NCI-H1417 treated with DMSO at 0.1 percent for 48 hours (cell line): ENCODE measurements at places on chromosomes 11 and 22.
A peak's percentile ranks its signal among the peaks of the same experiment; 100 is the strongest.

DNA sequence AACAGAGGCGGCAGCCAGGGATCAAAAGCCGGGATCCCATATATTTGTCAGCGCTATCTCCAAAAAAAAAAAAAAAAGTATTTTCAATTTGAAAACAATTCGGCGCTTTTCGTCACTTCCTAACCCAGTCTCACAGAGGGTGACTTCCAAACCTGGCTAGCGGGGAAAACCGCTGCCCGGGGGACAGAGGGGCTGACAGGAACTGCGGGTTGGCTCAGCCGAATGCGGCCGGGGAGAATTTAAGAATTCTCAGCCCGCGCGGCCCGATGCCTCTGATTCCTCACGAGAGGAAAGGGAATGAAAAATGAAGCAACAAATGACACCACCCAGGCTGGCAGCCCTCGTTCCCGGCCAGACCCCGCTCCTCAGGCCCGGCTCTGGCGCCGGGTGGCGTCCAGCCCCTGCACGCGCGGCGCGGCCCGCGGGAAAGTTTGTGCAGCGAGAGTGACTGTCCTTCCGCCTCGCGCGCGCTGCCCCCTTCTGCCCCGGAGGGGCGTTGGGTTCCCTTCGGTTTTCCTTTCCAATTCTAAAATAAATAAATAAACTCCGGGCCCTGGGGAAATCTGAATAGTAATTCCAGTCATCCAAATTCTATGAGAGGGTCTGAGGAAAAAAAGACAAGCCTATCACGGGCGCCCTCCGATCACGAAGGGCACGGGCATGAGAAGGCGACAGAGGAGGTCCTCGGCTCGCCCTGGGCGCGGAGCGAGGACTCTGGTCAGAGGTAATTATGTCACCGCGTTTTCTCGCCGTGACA is 4.8 kb upstream of the PAX6 start:
- DNase-seq: no peak

GRCh38 chr11:100592619-100593260 is 94.3 kb upstream of the ARHGAP42 start:
- DNase-seq: no peak

GRCh38 chr22:25182131-25183110 is 17.2 kb upstream of the CRYBB3 start:
- DNase-seq: no peak

- no peak for DNase-seq
These were observed 1.9 kb downstream of the GDPD4 start for GRCh38 chr11:77299528-77299993.

- DNase-seq: no peak
These were observed 17.5 kb downstream of the EMSY start for GRCh38 chr11:76462317-76462716.

- peak; percentile 47 for DNase-seq
These were observed at the start of gene GRIA4 for GRCh38 chr11:105609832-105610781. TSS of gene GRIA4 (plus strand) at chr11:105610073. CDS start at chr11:105610998, 925 bp downstream.

DNA sequence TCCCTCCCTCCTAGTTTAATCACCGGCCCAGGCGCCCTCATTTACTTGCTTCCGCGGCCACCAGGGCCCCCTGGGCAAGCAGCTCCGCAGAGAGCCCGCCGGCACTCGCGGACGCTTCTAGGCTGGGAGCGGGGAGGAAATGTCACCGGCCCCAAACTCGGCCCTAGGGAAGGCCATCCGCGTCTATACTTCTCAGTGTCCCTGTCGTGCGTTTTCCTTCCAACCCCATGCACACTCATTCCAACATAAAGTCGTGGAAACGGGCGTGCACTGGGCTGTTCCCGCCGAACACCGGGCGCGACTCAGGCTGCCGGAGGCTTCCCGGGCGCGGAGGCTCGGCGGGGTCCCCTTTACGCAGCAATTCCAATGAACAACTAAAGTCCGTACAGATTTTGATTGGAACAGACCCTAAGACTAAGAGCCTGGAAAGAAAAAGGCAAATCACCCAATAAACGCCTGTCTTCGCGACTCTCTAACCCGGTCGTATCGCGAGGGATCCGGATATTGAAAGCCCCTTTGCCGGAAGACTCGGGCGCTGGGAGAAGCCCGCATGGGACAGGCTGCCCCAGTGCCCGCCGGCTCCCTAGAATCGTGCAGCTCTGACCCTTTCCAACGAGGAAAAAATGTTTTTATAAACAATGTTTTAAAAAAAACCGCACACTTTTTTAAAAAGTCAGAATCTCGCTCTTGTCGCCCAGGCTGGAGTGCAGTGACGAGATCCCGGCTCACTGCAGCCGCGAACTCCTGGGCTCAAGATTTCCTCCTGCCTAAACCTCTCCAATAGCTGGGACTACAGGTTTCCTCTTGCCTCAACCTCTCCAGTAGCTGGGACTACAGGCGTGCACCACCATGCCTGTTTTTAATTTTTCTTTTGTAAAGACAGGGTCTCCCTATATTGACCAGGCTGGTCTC is 1.3 kb upstream of the BARX2 start:
- no peak for DNase-seq

DNA sequence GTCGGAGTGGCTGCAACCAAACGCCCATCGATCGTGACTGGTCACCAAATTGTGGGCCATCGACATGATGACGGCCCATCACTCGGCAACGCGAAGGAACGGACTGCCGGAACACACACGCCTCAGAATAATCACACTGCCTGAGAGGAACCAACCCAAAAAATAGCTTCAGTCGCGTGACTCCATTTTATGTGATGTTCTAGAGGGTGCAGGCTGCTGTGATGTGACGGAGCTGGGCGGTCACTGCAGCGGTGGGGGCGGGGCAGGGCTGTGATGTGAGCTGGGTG is 174.6 kb downstream of the CTTN start:
- DNase-seq: no peak

DNA sequence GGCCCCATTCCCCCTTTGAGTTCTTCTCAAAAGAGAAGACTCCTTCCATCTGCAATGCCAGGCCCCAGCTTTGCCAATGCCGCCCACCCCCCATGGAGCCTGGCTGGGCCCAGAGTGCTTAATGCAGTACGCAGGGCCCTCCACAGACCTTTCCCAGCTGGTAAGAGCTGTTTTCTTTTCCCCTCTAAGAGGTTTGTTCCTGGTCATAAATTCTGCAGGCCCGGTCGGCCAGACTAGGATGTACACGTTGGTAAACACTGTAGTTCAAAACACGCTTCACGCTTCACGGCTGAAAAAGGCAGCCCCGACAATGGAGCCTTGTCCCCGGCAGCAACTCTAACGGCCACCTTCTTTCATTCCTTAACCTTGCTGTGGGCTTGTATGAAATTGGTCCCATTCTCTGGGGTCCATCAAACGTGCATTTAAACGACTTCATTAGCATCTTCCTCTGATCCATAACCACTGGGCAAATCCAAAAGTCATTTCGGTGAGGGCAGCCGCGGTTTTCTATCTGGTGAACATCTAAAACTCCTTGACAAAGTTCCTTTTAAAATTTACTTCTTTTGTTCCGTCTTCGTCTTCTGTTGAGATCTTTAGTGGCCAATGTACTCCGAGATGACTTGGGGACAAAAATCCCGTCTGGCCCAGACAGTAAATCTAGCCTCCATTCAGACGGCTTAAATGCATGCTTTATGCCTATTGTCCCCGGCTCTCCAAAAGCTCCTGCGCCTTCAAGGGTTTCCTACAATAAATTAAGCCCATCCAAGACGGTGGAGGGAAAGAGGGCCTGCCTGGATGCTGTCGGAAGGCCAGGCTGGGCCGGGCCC is 60.0 kb upstream of the MYEOV start:
- no peak for DNase-seq

GRCh38 chr11:93648158-93648557 is 13.3 kb upstream of the CEP295 start:
- DNase-seq: no peak

GRCh38 chr11:18575361-18575760 is 13.2 kb downstream of the UEVLD start:
- DNase-seq: no peak

DNA sequence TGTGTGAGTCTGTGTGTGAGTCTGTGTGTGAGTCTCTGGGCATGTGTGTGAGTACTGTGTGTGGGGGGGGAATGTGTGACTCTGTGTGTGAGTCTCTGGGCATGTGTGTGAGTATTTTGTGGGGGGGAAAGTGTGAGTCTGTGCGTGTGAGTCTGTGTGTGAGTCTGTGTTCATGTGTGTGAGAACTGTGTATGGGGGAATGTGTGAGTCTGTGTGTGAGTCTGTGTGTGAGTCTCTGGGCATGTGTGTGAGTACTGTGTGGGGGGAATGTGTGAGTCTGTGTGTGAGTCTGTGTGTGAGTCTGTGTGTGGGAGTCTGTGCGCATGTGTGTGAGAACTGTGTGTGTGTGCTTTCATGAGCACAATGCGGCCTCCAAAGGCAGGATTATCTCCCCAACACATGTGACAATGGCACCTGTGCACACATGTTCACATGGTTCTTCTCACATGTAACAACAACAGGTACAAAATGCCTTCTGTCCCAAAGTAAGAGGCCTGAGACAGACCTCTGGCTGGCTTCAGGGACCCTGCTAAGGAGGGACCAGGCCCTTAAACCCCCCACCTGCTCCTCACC is 1.6 kb downstream of the CD5 start:
- no peak for DNase-seq

- no peak for DNase-seq
These were observed 8.4 kb downstream of the DAGLA start for GRCh38 chr11:61688365-61689163.

- no peak for DNase-seq
These were observed 21.6 kb downstream of the MMP20 start for GRCh38 chr11:102603576-102603975.

DNA sequence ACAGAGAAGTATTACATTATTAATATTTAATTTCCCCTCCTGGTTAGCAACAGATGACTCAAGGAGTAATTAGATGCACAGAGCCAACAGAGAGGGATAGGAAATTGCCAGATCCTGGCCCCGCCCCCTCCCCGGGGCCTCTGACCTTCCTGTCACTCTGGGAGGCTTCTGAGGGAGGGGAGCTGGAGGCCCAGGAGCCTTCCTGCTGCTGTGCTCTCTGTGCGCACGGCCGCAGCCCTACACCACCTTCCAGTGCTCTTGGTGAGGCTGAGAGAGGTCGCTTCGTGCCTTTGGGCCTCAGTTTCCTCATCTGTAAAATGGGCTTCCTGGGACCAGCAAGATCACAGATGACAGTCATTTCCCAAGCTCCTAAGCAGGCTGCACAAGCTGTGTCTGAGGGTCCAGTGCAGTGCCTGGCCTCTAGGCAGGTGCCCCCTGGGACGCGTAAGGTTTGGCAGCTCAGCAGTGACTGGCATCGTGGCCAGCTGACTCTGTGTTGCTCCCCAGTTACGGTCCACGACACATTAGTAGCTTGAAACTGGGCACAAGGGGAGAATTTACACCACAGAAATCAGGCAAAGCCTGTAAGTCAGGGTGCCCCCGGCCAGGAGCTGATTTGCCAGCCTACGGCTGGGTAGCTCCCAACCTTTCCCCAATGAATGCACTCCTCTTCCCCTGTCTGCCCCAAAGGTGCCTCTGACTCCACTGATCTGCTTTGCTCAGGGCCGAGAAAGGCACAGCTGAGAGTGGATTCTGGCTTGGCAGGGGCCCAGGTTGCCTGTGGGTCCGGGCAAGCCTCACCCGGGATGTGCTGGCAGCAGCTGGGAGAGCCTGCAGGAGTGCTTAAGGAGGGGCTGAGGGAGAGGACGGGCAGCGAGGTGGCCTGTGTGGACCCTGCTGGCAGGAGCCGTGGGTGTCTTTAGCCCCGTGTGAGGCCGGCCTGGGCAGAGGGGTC is 2.3 kb downstream of the ADORA2A start:
- no peak for DNase-seq

- no peak for DNase-seq
These were observed 4.4 kb upstream of the CNTF start for GRCh38 chr11:58617976-58618557.

DNA sequence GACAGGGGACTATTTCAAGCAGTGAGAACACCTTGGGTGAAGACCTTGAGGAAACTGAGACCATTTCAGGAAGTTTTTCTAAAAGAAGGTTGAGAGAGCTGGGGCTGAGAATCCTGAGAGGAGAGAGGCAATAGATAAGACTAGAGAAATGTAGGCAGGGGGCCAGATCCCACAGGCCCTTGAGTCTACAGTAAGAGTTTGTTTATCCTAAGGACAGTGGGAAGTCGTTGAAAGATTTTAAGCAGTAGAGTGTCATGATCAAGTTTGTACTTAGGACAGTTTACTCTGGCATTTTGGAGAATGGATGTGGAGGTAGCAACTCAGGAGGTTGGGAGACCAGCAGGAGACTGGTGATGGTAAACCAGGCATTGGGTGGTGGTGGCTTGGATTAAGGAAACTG is 17.1 kb downstream of the HSD17B12 start:
- no peak for DNase-seq

- DNase-seq: no peak
These were observed 42.5 kb upstream of the CDON start for GRCh38 chr11:126105022-126105747.

- no peak for DNase-seq
These were observed 154.2 kb downstream of the CCDC34 start for GRCh38 chr11:27208846-27209245.

DNA sequence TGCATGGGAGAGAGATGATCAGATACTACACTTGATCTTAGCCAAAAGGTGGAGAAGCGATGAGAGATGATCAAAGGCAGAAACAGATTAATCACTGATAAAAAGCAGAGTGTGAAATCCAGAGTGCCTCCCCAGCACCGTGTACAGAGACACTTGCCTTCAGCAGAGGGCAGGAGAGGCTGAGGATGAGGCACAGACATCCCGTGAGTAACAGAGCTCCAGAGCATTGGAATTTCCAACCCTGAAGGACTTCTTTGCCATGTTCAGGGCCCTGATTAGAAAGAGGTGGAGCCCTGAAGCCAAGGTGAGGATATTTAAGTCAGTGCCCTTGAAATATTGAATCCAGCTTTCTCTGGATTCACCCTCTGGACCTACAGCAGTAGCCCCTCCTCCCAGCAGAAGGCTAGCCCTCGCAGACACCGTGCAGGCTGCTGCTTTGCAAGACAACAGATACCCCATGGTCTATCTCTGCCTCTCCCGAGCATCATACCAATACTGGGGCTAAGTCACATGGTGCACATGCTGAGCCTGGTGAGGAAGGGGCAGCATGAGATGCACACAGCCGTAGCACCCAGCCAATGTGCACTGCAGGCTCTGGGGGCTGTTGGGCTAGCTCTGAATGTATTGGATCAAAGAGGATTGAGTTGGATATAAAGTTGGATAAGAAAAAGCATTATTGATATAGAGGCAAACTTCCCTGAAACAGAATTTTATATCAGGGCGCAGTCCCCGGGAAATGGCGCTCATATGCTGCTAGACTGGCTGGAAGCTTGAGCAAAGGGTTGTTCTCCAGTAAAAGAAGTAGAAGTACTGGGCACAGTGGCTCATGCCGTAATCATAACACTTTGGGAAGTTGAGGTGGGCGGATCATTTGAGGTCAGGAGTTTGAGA is 200.3 kb upstream of the B3GAT1 start:
- no peak for DNase-seq

- no peak for DNase-seq
These were observed 230.2 kb upstream of the B3GAT1 start for GRCh38 chr11:134642206-134642605.

GRCh38 chr11:662689-663274 is 25.7 kb downstream of the DRD4 start:
- DNase-seq: no peak
